ENCODE measurements at places on chromosomes 4 and X.

DNA sequence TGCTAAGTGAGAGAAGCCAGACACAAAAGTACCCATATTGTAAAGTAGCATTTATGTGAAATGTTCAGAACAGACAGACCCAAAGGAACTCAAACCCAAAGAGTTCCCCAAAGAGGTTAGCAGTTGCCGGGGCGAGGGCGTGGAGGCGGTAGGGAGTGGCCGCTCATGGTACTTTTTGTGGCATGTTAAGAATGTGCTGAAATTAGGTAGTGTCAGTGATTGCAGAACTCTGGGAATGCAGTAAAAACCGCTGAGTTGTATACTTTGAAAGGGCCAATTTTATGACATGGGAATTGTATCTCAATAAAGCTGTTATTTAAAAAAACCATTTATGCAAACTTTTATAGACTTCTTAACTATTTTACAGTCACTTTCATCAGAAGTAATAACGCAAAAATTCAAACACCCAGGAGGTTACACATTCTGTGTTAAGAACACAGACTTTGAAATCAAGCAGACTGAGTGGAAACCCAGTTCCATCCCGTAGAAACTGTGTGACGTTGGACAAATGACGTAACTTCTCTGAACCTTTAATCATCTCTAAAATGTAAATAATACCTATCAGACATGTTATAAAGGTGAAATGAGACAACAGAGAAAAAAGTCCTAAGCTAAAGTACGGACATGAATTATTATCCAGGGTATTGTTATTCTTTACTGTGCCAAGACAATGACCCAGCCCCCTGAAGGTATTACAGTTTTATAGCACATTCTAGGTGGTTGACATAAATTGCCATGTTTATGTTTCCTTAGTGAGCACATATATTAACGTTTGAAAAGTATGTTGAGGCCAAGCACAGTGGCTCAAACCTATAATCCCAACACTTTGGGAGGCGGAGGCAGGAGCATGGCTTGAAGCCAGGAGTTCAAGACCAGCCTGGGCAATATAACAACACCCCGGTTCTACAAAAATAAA lies 19.7 kb downstream of the ZFP42 start:
- no peak for DNase-seq

DNA sequence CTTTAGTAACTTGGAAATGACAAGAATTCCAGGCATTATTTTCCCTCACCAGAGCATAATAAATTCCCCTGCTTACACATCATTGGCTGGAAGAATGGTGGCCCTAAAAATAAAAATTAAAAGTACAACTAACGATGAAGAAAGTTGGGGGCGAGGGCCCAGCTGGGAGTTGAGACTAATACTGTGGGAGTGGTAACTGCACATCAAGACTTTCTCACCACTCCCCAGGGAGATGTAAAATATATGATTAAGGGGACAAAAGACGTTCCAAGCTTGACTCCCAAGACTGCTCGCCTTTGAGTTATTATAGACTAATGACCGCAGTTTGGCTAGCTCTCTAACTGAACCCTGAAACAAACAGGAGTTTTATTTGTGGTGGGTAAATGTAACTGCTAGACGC lies 30.0 kb downstream of the SMIM31 start:
- DNase-seq, result no peak

DNA sequence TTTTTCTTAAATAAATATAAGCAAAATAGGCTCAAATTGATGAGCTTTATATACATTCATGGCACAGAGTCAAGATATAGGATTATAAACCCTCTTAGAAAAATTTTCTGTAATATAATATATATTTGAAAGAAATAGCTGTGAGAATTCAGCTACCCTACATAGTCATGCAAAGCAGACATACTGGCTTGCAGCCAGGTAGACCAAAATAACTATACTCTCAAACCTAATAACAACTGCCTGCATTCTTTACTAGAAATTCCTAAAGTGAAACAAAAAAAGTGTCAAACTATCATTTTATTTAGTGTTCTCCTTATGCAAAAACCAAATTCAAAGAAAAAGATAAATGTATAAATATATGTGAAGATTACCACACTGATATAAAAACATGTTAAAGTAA lies 1390.2 kb downstream of the C4orf33 start:
- no peak for DNase-seq

- DNase-seq, result no peak
Observed at GRCh38 chr4:54746218-54746617, 88.5 kb downstream of the KIT start.

DNA sequence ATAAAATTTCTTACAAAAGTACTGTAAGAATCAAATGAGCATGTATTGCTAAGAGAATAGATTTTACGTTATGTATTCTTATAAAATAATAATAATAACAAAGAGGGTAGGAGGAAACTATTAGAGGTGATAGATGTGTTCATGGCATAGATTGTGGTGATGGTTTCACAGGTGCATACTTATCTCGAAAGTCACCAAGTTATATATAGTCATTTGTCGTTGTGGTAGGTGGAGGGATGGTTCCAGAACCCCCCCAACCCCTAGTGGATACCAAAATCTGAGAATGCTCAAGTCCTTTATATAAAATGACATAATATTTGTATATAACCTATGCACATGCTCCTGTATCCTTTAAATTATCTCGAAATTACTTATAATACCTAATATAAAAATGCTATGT lies 36.7 kb upstream of the H2AZ1 start:
- no peak for DNase-seq

GRCh38 chrX:103418811-103419340 lies 42.5 kb downstream of the BEX3 start:
- no peak for DNase-seq

- no peak for DNase-seq
Observed at GRCh38 chr4:5636766-5637670, 71.3 kb downstream of the EVC2 start.

- no peak for DNase-seq
Observed at GRCh38 chr4:140529434-140529833, 5.5 kb downstream of the ELMOD2 start.

DNA sequence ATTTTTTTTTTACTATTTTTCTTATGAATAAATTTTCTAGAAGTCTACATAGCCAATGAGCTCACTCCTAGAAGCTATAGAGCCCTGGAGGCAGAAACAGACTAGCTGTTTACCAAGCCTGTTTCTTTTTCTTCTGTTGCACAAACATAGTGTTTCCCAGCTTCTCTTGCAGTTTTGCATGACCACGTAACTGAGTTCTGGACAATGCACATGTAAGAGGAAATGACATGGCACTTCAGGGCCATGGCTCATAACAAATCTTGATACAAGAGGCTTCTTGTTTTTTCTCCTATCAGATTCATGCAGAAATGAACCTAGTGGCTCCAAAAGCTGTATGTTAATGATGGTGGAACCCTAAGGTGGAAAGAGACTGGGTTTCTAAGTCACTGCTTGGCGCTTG lies 127.4 kb downstream of the ZNF330 start:
- no peak for DNase-seq

DNA sequence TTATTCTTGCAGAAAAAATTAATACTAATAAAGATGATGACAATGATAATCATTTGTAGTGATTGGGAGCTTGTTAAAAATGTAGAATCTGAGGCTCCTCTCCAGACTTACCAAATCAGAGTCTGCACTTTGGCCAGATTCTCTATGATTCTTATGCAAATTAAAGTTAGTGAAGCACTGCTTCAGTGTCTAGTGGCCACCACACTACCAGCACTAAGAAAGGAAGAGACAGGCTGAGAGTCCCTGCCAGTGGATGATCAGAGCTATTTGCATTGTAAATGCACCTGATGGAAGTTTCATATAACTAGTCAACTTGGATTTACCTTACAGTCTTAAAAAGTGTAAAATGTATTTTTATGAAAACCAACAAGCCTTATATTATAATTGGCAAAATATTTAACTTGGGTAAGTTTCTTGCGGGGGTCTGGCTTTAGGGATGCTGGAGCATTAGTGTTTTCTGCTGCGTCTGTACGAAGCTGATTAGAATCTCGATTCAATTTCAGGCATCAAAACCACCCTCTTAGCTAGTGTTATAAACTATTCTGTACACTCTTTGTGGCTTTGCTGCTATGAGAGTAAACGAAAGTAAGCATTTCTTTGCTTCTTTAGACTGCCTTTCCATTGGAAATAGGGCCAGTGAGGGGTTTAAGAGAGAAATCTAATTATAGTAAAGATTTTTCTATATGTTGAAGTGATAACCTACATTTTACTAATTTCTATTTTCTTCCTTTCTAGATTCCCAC lies 114.1 kb downstream of the TLL1 start:
- DNase-seq, result no peak

DNA sequence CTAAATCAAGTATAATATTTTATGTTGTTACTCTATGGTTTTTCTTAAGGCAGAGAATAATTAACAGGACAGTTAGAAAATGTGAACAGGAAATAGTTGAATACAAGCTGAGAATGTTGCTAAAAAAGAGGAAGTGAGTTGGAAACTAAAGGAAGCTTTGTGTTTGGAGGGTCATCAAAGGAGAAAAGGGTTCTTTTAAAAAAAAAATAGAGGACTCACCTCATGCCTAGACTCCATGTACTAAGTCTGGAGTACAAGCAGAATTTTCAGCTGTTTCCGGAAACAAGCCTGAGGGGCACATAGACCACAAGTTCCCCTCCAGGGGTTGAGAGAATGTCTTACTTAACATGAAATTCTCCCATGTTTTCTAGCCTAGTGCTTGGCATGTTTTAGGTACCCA lies 20.1 kb upstream of the MAP7D3 start:
- DNase-seq, result no peak

- no peak for DNase-seq
Observed at GRCh38 chrX:46788902-46789301, 30.0 kb upstream of the SLC9A7 start.

- DNase-seq, result no peak
Observed at GRCh38 chrX:7330971-7331746, 183.2 kb upstream of the PUDP start.

DNA sequence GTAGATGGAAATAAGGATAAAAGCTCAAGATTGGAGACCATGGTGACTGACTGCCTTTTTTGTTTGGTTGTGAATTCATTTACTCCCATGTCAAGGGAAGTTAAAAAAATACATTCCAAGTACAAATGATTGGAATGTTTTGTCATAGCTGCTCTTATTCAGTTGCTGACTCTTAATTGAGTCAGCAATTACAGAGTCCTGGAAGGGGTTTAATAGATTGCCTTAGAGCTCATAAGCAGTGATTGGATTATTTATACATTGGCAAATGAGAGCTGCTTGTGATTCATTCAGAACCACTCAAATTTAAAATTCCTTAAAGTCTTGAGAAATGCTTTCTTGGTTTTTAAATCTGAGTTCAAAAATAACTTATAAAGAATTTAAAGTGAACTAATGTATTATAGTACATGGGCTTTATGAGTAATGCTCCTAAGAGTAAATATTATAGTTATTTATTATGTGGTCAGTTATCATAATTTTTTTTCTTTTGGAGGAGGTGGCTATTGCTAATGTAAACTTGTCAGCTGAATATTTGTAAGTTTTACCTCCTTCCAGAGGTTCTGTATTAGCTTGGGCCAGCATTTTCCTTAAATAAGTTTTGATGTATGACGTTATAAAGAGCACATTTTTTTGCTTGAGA lies 13.6 kb downstream of the JADE1 start:
- DNase-seq, result no peak

- DNase-seq, result no peak
Observed at GRCh38 chr4:147709999-147710398, 21.9 kb upstream of the ARHGAP10 start.

GRCh38 chrX:155070663-155070974 lies 317 bp downstream of the CMC4 start:
- no peak for DNase-seq

GRCh38 chrX:44422631-44423030 lies 79.2 kb upstream of the EFHC2 start:
- DNase-seq, result no peak

GRCh38 chr4:41212616-41213203 lies 1.6 kb downstream of the APBB2 start:
- DNase-seq, result no peak

GRCh38 chr4:35820003-35820402 lies 424.3 kb downstream of the ARAP2 start:
- DNase-seq, result no peak

GRCh38 chr4:8251110-8251883 lies 18.3 kb upstream of the HTRA3 start:
- no peak for DNase-seq

DNA sequence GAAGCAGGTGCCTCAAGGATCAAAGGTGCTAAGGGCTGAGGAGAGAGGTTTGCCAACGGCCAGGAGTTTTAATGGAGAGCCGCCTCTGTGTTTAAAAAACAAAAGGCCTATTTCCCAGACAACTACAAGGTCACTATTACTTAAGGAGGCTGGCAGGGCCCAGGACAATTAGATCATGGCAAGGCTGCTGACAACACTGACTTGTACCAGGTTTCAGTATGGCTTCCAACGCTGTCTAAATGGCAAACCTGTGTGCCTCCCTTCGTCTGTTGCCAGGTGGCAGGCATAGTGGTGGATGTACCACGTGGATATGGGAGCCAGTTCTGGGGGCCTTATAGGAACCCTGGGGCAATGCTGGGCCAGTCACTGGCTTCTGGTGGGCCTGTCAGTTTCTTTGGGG lies 41.0 kb downstream of the NSG1 start:
- DNase-seq, result no peak

GRCh38 chr4:154137320-154137905 lies 348.5 kb upstream of the SFRP2 start:
- DNase-seq, result no peak

- no peak for DNase-seq
Observed at GRCh38 chr4:26912069-26912468, 51.4 kb downstream of the STIM2 start.

DNA sequence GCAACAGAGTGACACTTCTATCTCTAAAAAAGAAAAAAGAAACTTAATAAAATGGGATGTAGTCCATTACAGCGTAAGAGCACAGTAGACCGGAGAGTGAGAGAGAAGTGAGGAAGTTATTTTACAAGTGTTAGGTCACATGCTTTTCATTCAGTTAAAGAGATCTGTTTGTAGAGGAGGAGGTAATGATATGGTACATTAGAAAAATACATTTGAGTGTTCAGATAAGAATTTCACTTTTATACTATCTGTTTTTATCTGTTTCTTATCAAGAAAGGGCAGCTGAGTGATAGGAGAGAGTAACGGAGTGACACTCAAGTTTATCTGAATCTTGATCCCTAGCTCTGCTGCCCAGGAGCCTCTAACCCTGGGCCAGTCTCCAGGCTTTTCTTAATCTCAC lies 38.9 kb downstream of the FNIP2 start:
- no peak for DNase-seq
